ENCODE measurements at places on chromosomes 4 and X.

DNA sequence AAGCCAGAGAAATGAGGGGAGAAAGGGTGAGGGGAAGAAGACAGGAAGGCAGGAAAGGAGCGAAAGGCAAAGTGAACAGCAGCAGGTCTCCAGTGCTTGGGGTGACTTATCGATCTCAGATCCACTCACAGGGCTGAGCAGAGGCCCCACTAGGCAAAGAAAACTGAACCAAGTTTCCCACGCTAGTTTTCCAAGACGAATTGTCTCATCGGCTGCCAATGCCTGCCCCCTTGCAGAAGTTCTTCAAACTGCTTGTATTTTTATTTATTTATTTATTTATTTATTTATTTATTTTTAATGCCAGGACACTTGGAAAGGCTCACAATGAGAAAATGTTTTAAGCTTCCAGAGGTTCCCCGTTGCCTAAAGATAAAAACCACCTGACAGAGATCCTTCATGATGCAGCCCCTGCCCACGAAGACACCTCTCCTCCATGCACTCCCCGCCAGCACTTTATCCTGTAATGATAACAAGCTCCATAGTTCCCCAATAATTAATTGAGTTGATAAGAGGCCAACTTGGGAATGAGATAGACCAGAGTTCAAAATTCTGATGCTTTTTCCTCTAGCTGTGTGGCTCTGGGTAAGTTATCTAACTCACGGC, 43.2 kb downstream of the QDPR start:
- no peak for DNase-seq

- DNase-seq: no peak
These were observed 111.8 kb upstream of the MAP3K15 start for GRCh38 chrX:19627081-19627480.

DNA sequence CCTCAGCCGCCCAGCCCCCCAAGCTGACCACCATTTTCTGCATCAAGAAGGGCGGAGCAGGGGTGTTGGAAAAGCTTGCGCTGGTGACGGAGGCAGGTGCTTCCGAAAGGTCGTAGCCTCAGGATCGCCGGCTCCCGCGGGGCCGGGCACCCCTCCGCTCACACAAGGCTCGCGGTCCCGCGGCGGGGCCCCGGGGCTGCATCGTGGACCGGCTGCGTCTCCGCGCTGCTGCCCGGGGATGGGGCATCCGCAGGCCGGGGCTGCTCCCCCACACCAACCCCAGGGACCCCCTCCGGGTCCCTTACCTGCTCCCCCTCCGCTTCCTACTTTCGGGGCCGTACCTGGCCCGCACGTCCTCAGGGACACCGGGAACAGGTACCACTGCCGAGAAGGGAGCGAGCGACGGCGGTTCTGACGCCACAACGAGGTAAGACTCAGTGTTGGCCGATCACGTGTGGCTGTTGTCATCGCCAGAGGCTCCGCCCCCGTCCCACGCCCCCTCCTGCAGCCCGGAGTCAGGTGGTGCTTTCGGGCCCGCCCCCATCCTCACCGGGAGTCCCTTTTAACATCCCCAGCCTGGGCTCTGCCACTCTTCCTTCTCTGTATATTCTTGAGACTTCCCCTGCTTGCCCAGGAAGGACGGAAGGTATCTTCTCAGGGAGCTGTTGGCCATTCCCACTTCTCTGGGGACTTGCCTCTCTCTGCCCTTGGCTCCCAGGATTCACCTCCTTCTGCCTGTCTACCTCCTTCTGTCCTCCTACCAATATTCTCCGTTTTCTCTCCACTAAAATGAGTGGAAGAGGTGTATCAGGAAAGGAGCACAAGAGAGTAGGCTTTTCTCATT, at the start of gene BEX2:
Gene BEX2 (minus strand): TSS at position 436 of the 844 bp plus-strand sequence. CDS start 1,014 bp downstream, outside the sequence.
- no peak for DNase-seq

- DNase-seq: no peak
These were observed 38.9 kb upstream of the CLCN4 start for GRCh38 chrX:10117864-10118377.

GRCh38 chr4:81577392-81577791, 105.7 kb upstream of the RASGEF1B start:
- no peak for DNase-seq

GRCh38 chrX:31213941-31214340, 142.1 kb upstream of the FTHL17 start:
- no peak for DNase-seq

DNA sequence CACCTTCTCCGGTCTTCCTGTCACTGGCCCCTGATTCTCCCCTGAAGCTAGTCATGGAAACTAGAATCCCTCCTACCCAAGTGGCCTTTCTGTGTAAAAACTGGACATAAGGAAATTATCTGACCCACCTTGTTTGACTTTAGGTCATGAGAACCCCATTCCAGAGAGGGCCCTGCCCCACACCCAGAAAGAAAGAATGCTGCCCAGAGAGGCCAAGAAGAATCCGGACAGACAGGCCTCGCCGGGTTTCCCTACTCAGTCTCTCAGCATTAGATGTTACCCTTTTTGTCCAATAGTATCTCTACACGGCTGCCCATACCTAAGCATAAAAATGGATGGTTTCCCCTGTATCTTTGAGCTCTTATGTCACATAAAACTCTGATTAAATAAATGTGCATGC, 83.3 kb upstream of the HELT start:
- no peak for DNase-seq

GRCh38 chrX:53283567-53283966, 2.2 kb upstream of the IQSEC2 start:
- DNase-seq: no peak

DNA sequence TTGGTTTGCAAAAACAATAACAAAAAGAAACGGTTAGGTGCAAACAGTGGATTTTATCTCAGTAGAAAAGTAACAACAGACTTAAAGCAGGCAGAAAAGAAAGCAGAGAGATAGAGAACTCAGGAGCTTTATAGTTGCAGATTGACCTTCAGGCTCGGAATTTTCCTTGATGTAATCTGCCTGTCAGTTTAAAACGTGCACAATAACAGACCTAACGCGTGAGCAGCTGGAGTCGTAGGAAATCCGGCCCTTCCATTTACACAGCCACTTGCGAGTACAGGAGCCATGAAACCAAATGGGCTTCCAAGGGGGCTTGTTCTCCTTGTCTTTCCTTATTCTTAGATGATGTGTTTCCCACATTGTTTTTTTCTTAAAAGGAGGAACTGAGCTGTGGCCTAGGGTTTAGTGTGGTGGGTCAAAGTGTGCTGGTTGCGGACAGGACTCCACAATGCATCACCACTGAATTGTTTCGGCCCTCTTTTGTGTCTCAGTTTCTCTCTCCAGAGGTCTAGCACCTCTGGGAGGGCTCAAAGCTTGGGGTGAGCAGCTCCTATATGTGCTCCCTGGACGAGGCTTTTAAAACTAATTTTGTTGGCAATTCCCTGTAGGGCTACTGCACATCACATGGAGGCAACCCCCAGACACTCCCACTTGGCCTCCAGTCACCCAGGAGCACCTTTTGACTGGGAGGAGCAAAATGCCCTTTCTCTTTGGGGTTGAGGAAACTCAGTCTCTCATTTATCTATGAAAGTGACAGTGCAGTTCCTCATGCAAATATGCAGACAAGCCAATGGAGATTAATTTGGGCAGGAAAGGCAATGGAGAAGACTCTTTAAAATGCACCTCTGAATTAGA, 13.9 kb upstream of the MPP1 start:
- DNase-seq: no peak

GRCh38 chr4:42555828-42556227, 101.1 kb downstream of the ATP8A1 start:
- no peak for DNase-seq

DNA sequence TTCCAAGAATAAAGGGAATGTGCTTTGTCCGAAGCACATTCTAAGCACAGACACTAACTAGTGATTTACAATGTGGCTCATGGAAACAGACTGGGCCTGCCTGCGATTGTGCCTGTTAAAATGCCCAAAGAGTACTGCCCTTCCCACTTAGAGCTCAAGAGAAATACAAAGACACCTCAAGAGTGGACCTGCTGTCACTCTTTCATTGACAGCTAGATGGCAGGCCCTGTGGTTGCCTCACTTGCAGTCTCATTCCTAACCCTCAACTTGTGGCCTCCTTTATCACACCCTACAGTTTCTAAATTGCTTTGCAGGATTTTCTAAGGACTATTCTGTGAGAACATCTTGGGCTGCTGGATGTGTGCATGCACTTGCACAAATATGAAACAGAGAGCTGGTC, 331.0 kb upstream of the EMCN start:
- no peak for DNase-seq

All from GM12878 (cell line).